ENCODE measurements at places on chromosomes 11 and 22.

- no peak for DNase-seq
Measured at GRCh38 chr11:108672113-108672512, 7.2 kb downstream of the DDX10 start.

GRCh38 chr11:57434640-57435546 is 8.0 kb upstream of the SLC43A3 start:
- DNase-seq: no peak

GRCh38 chr11:125945011-125945796 is 640 bp upstream of the VSIG10L2 start:
- no peak for DNase-seq

- DNase-seq: no peak
Measured at GRCh38 chr11:20621679-20622078, 22.3 kb downstream of the SLC6A5 start.

- DNase-seq: no peak
Measured at GRCh38 chr22:42919199-42919598, 62.1 kb upstream of the ARFGAP3 start.

DNA sequence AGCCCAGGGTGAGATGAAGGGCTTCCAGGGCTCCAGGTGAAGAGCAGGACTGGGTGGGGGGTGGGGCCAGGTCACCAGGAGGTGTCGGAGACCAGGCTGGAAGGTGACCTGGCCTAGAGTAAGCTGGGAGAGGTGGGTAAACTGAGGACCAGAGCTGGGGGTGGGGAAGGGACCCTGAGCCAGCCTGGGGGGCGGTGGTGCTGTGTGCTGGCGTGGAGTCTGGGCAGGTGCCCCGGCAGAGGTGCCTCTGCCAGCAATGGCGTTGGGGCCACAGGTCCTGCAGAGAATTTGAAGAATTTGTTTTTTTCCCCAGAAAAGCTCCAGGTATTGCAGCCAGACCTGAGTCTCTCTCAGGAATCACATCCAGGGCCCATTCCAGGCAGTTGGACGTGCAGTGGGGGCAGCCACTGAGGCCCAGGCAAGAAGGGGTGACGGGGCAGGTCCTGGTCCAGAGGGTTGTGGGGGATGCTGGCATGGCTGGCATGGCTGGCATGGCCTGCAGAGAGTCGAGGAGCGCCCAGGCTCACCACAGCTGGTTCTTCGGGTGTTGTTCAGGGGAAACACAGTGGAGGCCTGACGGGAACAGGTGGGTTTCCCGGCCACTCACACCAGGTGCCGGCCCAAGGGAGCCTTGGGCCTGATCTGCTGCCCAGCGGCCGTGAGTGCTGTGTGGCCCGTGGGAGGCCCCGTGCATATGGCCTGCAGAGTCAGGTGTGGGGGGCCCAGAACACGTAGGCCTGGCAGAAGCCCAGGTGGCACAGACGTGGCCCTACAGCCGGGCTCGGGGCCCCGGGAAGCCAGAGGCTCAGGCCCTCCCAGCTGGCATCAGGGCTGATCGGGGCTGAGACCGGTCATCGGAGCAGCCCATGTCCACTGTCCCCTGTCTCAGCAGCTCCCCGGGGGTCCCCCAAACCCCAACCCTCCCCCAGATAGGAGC is 6.4 kb upstream of the MUC6 start:
- DNase-seq: no peak

- DNase-seq: no peak
Measured at GRCh38 chr11:66546368-66546965, at the start of gene ACTN3. Gene ACTN3 (plus strand): TSS chr11:66546903. CDS start chr11:66546938, 35 bp downstream.

- peak; percentile 63 for DNase-seq
Measured at GRCh38 chr11:6926208-6927029, at the start of gene ZNF215. Gene ZNF215 (plus strand): TSS chr11:6926426. CDS start chr11:6932273, 5,847 bp downstream.

DNA sequence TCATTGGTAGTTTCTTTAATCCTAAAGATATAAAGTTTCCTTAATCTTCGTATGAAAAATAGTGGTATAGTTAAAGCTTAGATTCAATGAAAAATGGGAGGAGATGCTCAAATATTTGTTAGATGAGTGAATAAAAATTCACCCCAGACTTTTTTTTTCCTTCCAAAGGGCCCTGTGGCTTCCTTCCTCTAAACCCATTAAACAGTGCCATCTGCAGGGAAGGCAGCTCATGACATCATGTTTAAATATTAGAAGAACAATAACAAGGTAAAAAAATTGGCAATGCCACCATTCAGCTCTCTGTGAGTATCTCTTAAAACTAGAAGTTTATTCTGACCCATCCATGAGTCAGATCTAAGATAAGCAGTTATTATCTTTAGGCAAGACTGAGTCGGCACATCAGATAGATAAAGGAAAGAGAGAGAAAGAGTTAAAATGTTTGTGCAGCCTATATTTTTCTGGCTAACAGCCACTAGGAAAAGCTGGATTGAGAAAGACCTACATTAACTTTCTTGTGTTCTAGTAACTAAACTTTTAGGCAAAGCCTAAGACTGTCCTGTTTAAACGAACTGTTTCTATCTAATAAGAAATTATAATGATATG is 19.1 kb upstream of the OOSP1 start:
- no peak for DNase-seq

- DNase-seq: no peak
Measured at GRCh38 chr22:47064016-47064415, 301.6 kb downstream of the TBC1D22A start.

DNA sequence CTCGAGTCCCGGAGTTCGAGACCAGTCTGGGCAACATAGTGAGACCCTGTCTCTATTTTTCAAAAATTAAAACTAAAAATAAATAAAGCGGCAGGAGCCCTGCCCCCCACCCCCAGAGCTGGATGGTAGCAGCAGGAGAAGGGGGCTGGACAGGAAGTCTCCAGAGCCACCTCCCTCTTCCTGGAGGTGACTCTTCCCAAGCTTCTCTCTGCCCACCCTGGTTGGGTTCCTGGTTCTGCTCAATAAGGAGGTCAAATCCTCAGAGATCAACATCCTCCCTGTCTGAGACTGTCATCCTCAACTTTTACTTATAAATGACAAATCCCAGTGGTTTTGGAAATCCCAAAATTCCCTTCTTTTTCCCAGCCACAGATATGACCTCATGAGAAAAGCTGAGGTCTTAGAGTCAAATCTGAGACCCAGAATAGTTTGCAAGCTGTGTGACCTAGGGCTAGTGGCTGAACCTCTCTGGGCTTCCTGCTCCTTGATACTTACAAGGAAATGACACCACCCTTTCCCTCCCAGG is 987 bp downstream of the C1QTNF6 start:
- no peak for DNase-seq

DNA sequence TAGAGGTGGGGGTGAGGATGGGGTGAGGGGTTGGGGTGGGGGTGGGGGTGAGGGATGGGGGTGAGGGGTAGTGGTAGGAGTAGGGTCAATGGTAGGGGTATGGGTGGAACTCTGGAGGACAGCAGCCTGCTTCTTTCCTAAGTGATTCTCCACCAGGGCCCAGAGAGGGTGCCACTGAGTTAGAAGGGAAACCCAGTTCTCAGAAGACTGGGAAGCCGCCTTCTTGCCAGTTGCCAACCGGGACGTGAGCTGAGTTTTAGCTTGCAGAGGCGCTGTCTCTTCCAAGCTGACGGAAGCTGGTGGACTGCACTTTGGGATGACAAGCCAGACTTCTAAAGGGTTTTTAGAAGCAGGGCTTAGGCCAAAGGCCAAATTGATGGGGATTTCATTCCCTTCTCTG is 104.4 kb downstream of the NAT10 start:
- DNase-seq: no peak

- DNase-seq: no peak
Measured at GRCh38 chr22:19812910-19813309, 41.8 kb downstream of the GNB1L start.

- no peak for DNase-seq
Measured at GRCh38 chr22:30792456-30792855, 97.8 kb downstream of the OSBP2 start.

GRCh38 chr11:36092314-36093030 is 148.6 kb downstream of the LDLRAD3 start:
- DNase-seq: no peak

DNA sequence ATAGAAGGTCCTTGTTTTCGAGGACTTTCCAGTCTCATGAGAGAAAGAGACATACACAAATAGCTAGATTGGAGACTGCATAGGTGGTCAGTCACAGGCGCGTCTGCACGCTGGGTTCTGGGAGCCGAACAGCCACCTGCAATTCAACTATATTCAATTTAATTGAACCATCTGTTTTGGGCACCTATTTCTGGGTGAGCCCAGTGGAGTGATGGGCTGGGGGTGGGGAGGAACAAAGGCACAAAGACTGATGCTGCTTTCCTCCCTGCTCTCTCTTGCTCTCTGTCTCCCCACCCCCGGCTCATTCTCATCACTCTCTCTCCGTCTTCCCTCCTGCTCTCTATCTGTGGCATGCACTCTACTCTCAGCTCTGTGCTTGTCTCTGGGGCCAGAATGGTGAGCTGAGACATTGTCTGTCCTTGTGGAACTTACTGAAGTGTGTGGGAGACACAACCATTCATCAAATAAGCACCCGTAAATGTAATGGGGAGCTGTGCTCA is 48.1 kb upstream of the B3GAT1 start:
- no peak for DNase-seq

GRCh38 chr22:38745676-38746460 is 9.9 kb downstream of the SUN2 start:
- DNase-seq: no peak

DNA sequence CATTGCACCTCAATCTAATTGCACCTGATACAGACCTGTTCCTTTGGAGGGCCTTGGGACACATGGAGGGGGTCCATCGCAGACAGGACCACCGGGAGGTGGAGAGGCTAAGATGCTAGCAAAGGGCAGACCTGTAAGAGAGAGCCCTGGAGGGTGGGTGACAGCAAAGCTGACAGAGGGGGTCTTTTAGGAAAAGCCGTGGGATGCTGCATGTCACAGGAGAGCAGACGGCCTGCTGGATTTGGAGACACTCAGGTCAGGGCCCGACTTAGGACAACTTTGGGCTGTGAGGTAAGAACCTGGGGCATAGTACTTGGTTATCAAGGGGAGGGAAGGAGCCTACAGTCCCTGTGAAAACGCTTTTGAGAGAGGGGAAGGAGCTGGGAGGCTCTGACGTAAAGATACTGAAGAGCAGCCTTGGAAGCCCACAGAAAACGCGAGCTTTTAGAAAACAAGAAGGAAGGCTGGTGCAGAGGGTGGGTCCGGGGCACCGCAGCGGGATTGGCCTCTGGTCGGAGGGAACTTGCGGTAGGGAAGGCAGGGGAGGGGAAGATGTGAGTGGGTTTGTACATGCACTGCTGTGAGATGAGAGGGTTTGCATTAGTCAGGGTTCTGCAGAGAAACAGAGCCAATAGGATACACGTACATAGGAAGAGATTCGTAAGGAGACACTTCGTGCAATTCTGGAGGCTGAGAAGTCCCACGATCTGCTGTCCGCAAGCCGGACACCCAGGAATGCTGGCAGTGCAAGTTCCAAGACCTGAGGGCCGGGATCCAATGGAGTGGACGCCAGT is 868.5 kb downstream of the TBC1D22A start:
- DNase-seq: no peak

- DNase-seq: no peak
Measured at GRCh38 chr11:123577081-123577598, 77.3 kb downstream of the SCN3B start.

DNA sequence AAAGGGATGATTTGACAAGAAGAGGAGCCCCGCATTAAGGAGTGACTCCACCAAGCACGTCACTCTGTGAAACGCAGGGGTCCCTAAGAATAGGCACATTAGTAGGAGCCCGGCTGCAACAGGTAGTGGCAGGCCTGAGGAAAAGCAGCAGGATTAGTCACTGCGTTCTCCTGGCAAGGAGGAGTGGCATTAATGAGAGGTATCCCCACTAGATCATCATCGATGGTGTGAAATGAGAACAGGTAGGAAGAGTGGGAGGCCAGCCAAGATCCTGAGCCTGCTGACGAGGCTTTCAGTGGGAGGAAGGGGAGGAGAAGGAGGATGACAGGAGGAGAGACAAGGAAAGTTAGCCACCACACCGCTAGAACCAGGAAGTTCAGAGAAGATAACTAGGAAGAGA is 38.6 kb downstream of the NRXN2 start:
- no peak for DNase-seq

GRCh38 chr11:75472081-75472732 is 39.2 kb upstream of the KLHL35 start:
- no peak for DNase-seq

DNA sequence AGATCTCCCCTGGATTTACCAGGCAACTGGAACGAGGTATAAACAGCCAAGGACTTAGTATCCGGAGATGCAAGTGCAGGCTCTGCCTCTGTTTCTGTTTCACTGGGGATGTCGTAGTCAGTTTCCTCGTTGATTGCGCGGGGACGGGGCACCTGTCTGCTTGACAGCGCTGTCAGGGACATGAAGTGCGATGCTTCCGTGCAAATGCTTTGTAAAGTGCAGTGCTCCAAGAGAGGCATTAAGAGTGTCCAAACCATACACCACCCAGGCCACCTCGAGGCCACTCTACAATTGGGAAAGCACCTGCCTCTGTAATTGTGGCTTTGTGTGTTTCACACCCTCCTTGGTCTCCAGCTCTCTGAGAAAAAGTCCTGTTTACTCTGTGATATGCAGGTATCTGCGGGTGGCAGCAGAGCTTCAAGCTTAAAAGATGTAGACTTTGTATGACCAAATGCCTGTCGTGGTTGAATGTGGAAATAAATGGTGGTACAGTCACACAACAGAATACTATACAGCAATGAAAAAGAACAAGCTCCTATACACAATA is 18.6 kb upstream of the CD5 start:
- DNase-seq: peak; percentile 54

- no peak for DNase-seq
Measured at GRCh38 chr22:49566693-49567092, 261.0 kb downstream of the BRD1 start.

GRCh38 chr11:69369945-69370344 is 76.0 kb downstream of the MYEOV start:
- DNase-seq: no peak

- DNase-seq: no peak
Measured at GRCh38 chr11:6326303-6326702, 6.0 kb upstream of the CAVIN3 start.

DNA sequence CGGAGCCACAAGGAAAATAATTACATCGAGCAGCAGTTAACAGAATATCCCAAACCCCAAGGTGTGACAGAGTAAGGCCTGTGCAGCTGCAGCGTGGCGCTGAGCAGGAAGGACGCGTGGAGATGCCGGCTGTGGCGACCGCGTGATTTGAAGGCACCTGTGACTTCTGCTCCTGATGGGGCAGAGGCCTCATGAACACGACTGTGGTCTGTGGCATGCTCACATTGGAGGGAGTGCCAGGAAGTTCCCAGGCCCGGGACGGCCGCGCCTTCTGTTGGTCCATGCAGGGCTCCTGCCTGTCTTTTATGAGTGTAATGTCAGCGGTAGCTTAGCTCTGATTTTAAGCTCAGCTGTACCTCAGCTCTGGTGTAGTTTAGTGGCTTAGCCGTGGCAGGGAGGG is 50.4 kb downstream of the TPCN2 start:
- no peak for DNase-seq

- DNase-seq: no peak
Measured at GRCh38 chr22:41664951-41665350, 23.7 kb downstream of the SNU13 start.

GRCh38 chr11:126824035-126824607 is 176.4 kb downstream of the KIRREL3 start:
- no peak for DNase-seq
